ENCODE measurements at places on chromosomes 16 and 17.

GRCh38 chr16:78523212-78523985 lies 423.9 kb downstream of the WWOX start:
- no peak for DNase-seq

DNA sequence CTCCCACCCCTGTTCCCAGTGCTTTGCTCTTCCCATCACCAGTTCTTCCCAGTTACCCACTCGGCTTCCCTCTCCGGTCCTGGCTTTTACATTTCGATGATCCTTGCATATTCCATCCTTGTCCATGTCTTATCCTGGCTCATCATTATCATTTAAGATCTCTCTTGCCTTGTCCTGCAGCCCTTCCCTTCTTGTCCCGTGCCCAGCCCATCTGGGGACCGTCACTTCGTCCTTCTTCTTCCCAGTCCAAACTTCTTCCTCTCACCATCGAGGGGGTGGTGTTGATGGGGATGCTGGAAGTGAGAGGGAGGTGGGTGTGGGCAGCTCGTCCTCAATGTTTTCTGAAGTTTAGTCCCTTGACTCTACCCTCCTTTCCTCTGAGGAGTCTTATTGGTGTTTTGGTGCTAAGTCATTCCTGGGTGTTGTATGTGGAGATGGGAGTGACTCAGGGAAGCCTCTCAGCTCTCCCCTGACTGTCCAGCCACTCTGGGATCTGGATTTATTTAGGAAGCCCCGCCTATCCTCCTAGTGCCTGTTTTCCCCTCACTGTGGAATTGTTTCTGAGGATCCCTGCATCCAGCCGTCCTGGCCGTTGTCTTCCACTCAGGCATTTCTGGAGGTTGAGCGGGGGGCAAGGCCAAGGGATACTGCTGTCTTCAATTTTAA lies 975 bp downstream of the SNX29 start:
- no peak for DNase-seq

DNA sequence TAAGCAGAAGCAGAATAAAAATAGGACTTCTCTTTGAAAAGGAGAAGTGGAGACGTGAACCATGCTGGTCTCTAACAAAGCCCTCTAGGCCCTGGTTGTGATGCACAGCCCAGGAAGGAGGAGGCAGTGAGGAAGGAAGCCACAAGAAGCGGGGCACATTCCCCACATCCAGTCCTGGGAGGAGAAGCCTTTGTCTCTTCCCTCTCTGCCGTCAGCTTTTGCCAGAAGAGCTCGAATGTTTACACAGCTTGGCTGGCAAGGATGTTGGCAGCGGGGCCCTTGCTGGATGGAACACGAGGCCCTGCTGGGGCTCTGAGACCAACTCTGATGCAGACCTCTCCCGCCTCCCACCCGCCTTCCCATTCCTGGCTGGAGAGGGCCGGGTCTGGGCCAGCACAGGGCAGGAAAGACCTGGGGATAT lies 91.3 kb downstream of the MAF start:
- no peak for DNase-seq

- DNase-seq = no peak
Measured at GRCh38 chr17:77526259-77526711, 385.5 kb downstream of the SEC14L1 start.

- DNase-seq = peak; percentile 42
Measured at GRCh38 chr16:69340095-69340644, 598 bp downstream of the NIP7 start.

DNA sequence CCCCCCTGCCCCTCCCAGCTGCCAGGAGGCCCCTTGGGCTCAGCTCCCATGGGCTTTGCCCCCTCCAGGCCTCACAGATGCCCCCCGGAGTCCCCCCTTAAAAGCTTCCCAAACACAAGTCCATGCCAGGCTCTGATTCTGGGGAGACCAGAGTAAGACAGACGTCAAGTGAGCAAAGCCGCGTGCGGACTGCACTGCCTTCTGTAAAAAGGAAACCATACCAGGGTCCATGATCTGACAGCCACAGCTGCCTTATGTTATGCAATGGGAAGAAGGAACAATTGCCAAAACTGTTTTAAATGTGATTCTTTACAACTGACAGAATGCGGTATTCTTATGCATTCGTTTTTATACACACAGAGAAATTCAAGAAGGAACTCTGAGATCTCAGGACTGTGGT lies 17.9 kb upstream of the HEXD start:
- no peak for DNase-seq

DNA sequence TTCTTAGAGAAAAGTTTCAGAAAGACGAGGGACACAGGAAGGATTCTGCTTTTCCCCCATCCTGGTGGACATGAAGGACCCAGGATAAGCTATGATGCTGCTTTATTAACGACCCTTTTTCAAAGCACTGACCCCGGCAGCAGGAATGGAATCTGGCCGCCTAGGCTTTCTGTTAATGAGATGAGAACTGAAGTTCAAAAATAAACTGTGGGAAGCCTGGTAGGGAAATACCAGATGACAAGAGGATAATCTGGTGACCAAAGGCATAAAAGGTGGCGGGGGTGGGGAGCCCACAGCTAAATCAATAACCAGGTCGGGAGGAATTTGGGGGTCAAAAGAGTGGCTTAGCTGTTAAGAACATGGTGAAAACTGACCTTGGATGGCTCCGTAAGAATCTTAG lies 171.0 kb downstream of the XYLT1 start:
- DNase-seq = no peak

GRCh38 chr16:74999609-75000480 lies 1.0 kb downstream of the ZNRF1 start:
- peak; percentile 46 for DNase-seq

All from stimulated activated naive CD8-positive, alpha-beta T cell treated with anti-CD3 and anti-CD28 coated beads, Interleukin-15, Interleukin-2, amounts not matched to agents 100 U/mL and 50 U/mL, for 24 hours (primary cell).